ENCODE measurements at places on chromosomes 13 and 19.

- DNase-seq, result peak; percentile 82
Observed at GRCh38 chr19:12035220-12036172, at the start of gene ZNF433. TSS of gene ZNF433 (minus strand) at chr19:12035679. CDS start at chr19:12035539, 140 bp downstream.

GRCh38 chr13:73822668-73823592, 311.3 kb downstream of the KLF12 start:
- no peak for DNase-seq

DNA sequence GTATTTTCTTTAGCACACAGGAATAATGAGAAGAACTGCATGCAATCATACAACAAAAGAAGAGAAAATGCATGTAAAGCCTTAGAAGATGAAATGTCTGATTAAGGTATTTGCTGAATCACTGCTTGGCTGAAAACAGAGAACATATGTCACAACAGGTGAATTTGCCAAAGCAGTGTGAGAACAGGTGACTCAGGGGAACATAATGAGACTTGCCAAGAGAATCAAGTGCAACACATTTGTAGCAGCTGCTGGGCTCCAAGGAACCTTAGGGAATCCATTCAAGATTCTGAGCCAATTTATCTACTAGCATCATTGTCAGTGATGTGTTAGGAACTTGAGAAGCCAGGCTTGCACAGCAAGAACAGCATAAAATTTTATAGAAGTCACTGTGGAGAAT, 273.1 kb downstream of the PCDH20 start:
- no peak for DNase-seq

- no peak for DNase-seq
Observed at GRCh38 chr19:41552558-41552957, 23.4 kb upstream of the CEACAM21 start.

- DNase-seq, result no peak
Observed at GRCh38 chr13:25103711-25104110, 7.8 kb downstream of the PABPC3 start.

DNA sequence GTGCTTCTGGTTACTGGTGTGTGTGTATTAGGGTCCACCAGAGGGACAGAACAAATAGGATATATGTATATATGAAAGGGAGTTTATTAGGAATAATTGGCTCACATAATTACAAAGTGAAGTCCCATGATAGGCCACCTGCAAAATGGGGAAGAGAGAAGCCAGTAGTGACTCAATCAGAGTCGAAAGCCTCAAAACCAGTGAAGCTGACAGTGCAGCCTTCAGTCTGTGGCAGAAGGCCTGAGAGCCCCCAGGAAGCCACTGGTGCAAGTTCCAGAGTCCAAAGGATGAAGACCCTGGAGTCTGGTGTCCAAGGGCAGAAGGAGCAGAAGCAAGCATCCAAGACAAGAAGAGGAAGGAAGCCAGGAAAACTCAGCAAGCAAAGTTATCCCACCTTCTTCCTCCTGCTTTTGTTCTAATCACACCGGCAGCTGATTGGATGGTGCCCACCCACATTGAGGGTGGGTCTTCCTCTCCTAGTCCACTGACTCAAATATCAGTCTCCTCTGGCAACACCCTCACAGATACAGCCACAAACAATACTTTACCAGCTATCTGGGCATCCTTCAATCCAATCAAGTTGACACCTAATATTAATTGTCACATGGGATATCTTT, 21.7 kb upstream of the SCEL start:
- DNase-seq, result no peak

DNA sequence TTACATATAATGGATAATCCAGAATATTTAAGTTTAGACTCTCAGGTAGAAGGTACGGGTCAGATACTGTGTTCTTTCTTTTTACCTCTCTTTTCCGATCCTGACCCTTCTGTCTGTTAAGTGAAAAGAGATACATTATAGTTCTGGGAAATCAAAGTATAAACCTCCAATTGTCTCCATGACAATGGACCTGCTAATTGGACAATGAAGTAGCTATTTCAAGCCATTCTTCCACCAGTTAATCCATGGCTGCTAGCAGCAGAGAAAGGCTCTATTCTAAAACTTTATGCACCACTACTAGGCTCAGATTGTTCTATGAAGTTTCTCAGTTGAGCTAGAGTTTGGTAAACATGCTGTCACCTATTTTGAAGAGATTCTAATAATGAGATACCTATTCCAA, 8.3 kb upstream of the NBEA start:
- no peak for DNase-seq

DNA sequence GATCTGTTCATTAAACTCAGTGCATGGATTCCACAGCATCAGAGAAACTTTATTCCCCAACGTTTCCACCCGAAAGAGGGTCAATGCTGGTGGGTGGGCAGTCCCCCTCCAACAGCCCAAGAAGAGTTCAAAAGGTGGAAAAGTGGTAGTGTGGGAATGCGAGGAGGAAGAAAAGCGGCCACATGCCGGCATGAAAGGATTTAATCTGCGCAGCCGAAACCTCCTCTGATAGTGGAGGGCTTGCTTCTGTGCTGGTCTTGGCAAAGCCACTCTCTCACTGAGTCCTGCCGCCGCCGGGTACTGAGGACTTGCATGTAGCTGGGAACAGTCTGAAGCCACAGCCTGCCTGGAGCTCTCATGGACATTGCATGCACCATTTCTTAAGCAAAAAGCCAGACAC, 136.2 kb upstream of the ZNF536 start:
- peak; percentile 37 for DNase-seq

DNA sequence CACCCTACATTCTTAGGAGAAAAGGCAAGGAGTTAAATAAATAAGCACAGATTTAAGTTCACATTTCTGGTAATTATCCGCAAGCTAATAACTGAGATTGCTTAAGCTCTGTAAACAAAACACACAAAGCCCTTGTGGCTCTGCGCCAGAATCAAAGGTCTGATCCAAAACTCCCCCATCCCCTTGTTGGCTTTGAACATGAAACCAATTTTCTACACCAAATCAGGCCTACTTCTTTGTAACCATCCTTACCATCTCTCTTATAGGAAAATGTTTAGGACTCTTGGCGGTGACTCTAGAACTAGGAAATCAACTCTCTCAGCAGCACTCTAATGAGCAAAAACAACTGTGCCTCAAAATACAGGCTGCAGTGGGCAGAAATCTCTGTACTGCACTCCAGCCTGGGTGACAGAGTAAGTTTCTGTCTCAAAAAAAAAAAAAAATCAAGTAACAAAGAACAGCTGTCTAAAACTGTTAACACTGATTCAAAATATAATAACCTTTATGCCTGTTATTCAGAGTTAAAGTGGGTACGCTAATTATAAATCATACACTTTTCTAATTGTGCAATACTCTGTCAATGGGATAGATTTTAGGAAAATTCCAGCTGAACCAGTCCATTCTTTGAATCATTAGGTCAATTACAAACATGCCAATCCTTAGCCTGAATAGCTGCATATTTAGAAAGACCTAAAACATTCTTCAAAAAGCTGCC, 25.8 kb downstream of the ABCC4 start:
- no peak for DNase-seq

GRCh38 chr19:4456476-4456842, 1.1 kb downstream of the UBXN6 start:
- peak; percentile 50 for DNase-seq

DNA sequence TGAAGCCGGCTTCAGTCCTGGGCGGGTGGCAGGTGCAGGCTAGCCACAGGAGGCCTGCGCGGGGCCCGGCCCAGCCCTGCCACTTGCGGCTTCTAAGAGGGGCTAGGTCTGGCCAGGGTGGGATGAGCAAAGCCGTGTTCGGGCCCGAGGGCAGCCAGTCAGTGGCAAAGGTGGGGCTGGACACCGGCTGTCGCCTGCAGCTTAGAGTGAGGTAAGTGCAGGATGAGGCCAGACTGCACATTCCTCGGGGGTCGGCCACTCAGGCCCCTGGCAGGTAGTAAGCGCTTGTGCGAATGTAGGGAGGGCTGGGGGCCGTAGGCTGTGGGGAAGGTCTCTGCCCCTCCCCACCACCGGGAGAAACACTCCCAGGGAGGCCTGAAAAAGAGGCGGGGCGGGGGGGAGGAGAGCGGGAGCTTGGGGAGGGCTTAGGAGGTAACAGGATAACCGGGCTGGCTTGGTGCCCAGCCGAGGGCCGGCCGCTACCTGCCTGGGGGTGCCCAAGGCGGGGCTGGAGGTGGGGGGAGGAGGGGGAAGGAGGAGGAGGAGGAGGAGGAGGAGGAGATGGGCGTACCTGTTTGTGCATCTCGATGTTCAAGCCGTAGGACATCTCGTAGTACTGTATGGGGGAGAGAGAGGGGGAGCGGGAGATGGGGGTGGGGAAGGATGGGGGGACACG, 6.4 kb downstream of the TLE5 start:
- no peak for DNase-seq

- DNase-seq, result no peak
Observed at GRCh38 chr13:72113076-72113475, 246.1 kb upstream of the DACH1 start.

DNA sequence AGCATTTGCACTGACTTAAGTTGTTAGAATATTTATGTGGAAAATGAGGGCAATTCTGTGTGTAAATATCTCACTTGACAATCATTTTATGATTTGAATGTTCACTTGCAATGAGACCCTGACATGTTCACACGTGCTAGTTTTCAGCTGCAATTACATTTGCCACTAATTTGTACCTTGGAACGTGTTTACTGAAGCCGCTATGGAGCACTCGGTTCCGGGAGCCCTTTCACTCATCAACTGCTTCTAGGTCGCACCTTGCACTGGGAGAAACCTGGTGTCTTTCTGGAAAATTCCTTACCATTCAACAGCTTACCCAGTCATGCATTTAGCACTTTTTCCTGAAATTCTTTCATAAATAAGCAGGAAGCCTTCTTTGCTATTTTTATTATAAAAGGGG, 229.6 kb downstream of the ZIC5 start:
- DNase-seq, result no peak

DNA sequence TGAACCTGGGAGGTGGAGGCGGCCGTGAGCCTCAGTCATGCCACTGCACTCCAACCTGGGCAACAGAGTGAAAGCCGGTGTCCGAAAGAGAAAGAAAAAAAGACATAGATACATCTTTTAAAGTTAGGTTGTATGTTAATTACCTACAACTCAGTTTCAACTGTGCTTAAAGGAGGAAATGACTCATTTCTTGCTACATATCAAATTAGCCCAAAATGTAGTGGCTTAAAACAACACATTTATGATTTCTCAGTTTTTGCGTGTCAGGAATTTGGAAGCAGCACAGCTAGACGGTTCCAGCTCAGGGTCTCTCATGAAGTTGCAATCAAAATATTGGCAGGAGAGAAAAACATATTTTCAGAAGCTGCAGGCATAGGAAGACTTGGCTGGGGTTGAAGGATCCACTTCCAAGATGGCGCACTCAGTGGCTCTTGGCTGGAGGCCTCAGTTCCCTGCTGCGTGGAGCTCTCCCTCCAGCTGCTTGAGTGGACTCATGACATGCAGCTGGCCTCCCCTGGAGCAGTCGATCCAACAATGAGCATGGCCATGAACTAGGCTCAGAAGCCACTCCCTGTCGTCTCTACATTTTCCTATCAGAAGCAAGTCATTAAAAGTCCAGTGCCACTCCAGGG, 7.1 kb downstream of the LDLR start:
- DNase-seq, result no peak

DNA sequence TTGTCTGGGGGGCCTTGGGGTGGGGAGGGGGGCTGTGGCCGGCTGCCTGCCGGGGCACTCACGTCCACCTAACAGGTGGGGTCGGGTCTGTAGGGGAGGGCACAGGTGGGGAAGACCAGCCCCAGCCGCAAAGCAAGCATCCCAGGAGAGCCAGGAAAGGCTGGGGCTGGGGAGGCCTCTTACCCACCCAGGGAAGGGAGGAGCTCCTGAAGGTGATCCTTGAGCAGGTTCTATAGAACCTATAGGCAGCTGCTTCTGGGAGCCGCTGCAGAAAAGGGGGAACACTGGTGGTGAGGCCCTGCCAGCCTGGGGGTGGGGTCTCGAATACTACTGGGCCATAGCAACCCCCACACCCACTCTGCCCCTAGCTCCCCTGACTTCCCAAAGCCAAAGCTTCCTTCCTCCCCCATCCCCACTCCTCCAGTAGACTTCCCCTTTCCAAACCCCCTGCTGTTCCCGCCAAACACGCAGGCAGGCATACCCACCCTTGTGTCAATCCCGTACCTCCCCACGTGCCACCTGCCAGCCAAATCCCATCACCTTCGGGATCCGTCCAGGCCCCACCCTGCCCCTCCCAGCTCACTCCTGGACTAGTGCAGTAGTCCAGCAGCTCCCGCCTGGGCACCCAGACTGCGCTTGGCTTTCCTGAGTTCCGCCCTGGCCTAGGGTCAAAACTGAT, 5.6 kb downstream of the KLF16 start:
- no peak for DNase-seq

GRCh38 chr19:2761876-2762782, 20.9 kb downstream of the SGTA start:
- DNase-seq, result no peak

- DNase-seq, result no peak
Observed at GRCh38 chr13:46871557-46871956, 25.3 kb downstream of the HTR2A start.

DNA sequence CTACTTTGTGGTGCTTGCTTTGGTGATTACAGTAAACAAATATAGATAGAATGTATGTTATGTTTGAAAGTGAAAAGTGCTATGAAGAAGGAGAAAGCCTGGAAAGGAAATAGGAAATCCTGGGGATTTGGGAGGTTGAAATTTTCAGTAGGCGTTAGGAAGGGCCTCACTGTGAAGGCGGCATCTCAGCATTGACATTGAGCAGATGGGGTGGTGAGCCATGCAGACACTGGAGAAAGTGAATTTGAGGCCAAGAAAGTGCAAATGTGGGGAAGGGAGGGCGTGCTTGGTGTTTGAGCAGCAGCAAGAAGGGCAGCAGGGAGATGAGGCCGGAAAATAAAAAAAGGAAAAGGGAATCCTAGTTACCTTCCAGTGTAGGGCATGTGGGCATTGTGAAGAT, 20.3 kb downstream of the SOX21 start:
- DNase-seq, result no peak

DNA sequence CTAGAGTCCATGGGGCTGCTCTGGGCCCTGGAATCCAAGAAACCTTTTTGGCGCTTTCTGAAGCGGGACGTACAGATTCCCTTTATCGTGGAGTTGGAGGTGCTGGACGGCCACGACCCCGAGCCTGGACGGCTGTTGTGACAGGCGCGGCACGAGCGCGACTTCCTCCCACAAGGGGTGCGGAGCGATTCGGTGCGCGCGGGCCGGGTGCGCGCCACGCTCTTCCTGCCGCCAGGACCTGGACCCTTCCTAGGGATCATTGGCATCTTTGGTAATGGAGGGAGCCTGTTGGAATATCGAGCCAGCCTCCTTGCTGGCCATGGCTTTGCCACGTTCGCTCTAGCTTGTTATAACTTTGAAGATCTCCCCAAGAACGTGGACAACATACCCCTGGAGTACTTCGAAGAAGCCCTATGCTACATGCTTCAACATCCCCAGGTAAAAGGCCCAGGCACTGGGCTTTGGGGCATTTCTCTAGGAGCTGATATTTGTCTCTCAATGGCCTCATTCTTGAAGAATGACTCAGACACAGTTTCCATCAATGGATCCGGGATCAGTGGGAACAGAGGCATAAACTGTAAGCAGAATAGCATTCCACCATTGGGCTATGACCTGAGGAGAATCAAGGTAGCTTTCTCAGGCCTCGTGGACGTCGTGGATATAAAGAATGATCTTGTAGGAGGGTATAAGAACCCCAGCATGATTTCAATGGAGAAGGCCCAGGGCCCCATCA, 3.5 kb upstream of the ZFP82 start:
- no peak for DNase-seq

Measured in hypothalamus (tissue), 51 donors.